IPS-NIHi11 (cell line): ENCODE measurements at places on chromosomes 1 and 21.

DNA sequence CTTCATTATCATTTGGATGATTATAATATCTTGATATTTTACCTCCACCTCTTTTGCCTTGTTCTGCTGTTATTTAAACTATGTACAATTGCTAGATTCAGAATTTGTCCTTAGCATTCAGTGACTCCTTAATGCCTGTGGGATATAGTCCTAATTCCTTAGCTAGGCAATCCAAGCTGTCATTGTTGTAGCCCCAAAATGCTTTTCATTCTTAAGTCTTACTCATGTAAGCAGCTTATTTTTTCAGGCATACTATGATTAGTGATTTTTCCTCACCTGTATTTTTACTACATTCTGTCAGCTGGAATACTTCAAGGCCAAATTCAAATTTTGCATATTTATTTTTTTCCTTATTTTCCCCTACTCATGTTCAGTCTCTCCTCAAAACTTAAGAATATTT is 13.4 kb downstream of the PKN2 start:
- no peak for DNase-seq

DNA sequence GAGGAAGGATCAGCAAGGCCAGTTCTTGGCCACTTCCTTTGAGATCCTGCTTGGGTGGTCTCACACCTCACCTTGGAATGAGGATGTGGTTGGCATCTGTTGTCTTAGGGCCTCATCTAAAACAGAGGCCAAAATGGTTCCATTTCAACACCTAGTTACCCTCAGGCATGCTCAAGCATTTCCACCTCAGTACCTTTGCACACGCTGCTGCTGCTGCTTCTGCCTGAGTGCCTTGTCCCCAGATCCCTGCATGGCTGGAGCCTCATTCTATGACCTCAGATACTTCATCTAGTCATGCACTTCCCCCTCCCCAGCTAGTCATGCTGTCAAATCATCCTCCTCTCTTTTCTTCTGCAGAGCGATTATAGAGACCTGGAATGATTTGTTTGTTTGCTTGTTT is 86.8 kb downstream of the ACTL8 start:
- no peak for DNase-seq

DNA sequence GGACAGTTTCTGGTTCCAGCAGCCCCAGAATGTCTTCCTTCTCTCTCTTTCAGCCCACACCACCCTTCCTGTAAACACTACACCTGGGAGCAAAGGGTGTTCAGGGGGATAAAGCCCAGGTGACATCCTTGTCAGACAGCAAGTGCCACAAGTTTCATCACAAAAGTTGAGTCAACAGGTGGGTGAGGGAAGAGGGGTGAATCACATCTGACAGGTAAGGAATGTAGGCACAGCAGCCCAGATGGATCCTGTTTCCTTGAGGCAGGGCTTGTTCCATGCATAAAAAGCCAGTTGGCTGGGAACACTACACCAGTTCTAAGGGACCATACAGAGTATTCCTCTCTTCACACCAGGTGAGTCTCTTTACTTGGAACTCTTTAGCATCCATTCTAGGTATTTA is at the start of gene SPRR1B:
SPRR1B (plus strand) TSS at position 309 of the 400 bp plus-strand sequence. CDS start 1,143 bp downstream, outside the sequence.
- DNase-seq: no peak

DNA sequence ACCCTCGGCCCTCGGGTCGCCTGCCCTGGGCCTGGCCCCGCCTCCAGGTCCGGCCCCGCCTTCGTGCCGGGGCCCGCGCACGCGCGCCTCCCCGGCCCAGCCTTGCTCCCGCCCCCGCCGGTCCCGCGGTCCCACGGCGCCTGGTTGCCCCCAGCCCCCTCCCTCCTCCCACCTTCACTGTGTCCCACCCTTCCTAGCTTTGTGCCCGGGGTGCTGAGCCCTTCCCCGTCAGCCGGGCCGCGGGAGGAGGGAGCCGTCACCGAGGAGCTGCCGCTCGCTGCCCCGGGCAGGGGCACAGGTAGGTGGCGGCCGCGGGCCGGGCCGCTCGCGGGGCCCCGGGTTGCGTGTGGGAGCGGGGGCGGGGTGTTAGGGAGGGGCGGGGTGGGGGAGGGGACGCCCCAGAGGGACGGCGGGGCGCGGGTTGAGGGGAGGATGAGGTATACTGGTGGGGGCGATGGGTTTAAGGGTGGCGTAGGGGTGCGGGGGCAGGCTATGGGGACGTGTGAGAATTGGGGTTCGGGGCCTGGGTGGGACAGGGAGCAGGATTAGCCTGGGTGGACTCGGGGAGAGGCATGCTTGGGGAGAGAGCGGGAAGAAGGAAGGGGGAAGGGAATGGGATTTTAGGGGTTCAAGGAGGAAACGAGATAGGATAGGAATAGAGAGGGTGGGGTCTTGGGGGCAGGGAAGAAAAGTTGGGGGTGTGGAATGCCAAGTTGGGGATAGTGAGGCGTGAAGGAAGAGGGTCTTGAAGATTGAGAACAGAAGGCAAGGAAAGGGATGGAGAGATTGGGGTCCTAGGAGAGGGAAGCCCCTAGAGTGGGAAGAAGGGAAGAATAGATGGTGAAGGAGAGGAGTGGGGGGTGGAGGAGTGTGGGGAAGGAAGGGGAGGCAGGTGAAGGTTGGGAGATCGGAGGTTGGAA is at the start of gene LRRC42:
LRRC42 (plus strand) TSS at position 99 of the 920 bp plus-strand sequence. CDS start 5,650 bp downstream, outside the sequence.
- DNase-seq: peak; percentile 95

- DNase-seq: no peak
Measured at GRCh38 chr1:149927056-149927562, 494 bp downstream of the SF3B4 start.

- DNase-seq: no peak
Measured at GRCh38 chr21:46100426-46100825, 2.5 kb downstream of the COL6A2 start.

- no peak for DNase-seq
Measured at GRCh38 chr1:66274634-66275033, 259.3 kb upstream of the SGIP1 start.

- DNase-seq: no peak
Measured at GRCh38 chr1:151774256-151774922, 11.1 kb upstream of the MRPL9 start.

- no peak for DNase-seq
Measured at GRCh38 chr1:54413295-54413694, 7.1 kb upstream of the SSBP3 start.

GRCh38 chr1:236728752-236729151 is 42.5 kb downstream of the ACTN2 start:
- DNase-seq: no peak

GRCh38 chr1:223426936-223427335 is 33.7 kb downstream of the CCDC185 start:
- DNase-seq: no peak

DNA sequence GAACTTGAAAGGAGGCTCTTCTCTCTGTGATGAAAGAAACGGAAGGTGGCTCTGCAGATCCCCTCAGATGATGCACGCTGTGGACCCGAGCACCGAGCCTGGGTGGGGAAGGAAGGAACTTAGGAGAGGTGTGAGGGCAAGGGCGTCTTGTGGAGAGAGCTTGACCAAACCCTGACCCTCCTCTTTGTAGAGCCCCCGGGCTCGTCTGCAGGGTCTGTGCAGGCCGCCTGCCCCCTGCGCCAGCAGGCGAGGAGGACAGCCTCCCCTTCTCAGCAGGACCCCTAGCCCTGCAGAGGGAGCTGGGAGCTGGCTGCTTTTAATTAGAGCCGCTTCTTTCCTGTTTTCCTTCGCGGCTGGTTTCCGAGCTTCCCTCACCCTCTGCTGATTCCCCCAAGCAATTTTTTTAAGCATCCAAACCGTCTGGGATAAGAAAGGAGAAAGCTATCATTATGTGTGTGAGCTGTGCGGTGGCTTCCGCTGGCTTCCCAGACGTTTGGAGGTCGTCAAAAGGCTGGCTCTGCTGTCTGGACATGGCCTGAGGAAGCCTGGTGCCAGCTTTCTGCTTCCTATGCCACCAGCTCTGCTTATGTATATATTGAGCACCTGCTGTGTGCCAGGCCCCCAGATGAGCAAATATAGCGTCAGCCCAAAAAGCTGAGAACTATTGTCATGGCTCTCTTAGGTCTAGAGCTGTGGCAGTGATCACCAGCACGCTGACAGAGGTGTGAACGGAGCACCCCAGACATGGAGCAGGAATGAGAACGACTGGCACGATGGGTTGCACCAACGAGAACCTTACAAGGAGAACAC is 160.2 kb upstream of the IRF2BP2 start:
- peak; percentile 47 for DNase-seq

GRCh38 chr1:222521299-222522104 is 26.4 kb downstream of the HHIPL2 start:
- no peak for DNase-seq

DNA sequence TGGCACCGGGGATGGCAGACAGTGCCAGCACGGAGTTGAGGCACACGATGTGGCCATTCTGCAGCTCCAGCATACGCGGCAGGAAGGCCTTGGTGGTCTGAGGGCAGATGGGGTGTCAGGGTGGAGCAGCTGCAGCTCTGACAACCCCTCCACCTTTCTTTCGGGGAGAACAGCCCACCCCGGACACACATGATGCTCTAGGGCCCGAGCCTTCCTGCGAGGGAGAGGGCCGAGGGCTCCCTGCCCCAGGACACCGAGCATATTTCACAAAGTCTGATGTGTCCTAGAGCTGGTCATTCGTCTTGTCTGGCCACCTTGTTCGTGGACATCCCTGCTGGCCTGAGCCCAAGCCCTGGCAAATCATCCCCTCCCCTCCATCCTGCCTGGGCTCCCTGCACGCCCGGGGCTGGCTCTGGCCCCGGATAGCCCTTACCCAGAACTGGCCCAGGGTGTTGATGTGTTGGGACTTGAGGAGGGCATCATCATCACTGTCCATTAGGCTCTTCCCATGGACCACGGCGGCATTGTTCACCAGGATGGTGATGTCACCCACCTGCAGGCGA is 39.1 kb downstream of the DHRS3 start:
- no peak for DNase-seq

GRCh38 chr1:89844241-89844807 is 23.5 kb downstream of the LRRC8D start:
- DNase-seq: no peak

GRCh38 chr1:210687582-210688279 is 359.0 kb downstream of the HHAT start:
- DNase-seq: no peak

GRCh38 chr1:35708952-35709351 is 9.7 kb downstream of the C1orf216 start:
- no peak for DNase-seq

DNA sequence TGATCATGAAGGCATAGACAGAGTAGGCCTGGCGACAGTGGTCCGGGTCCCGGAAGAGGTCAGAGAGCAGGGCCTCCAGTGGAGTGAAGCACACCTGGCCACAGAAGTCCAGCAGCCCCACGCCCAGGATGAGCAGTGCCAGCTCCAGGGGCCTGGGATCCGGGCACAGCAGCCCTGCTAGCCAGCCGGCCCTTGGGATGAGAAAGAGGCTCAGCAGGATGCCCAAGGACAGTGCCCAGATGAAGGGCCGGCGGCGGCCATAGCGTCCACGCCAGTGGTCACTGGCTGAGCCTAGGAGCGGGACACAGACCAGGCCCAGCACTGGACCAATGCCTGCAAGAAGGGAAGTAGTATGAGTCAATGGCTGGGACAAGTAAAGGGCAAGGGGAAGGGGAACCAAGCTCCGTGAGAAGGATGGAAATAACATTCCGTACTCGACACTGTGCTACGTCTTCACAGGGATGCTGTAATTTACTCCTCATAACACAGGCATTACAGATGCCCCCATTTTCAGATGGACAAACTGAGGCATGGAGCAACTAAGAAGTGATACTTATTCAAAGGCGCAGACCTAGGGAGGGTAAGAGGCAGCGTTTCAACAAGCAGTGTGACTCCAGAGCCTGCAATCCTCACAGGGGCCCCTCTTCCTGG is 16.9 kb downstream of the SLC45A3 start:
- no peak for DNase-seq

DNA sequence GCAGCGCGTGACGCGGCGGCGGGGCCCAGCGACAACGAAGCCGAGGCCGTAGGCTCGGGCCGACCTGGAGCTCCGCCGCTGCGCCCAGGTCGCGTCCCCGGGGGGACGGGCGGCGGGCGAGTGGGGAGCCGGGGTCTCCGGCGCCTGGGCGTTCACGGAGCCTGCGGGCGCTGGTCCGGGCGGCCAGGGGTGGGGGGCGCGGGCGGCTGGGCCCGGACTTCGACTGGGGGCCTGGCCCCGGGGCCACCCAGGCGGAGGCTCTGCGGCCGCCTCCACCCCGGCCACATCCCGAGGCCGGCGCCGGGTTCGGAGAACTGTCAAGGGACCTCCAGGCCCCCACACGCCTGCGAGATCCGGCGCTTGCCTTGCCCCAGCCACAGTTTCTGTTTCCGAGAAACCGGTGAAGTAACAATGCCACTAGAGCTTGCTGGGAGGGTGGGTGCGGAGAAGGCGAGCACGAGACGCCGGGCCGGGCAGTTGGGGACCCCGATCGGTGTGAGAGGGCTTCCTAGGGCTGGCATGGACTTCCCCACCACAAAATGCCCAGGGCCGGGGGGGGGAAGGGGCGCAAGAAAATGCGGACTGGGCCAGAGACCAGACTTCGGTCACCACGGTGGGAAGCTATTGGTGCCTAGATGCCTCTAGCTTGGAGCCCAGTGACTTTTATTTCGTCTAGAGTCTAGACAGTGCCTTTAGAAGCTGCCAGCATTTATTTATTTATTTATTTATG is 501 bp downstream of the FBXO6 start:
- DNase-seq: peak; percentile 70

GRCh38 chr1:234148816-234149215 is 224.4 kb upstream of the COA6 start:
- no peak for DNase-seq

- peak; percentile 85 for DNase-seq
Measured at GRCh38 chr1:34500451-34500850, 254.4 kb upstream of the GJB5 start.

DNA sequence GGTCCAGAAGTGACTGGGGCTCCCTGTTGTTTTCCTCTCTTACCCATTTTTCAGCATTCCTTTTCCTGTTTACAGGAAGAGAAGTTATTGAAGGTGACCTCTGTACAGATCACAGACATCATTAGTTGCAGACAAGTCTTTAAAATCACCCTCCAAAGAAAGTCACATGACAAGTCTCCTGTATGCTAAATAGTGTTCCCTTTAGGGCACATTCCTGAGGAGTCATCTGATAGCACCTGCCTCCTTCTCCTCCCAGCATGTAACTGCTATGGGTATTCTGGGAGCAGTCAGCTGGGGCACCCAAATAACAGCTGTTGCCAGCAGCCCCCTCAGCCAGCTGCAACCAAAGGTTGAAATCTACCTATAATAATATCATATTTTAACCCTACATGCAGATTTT is 200.6 kb downstream of the PTGER3 start:
- peak; percentile 59 for DNase-seq

DNA sequence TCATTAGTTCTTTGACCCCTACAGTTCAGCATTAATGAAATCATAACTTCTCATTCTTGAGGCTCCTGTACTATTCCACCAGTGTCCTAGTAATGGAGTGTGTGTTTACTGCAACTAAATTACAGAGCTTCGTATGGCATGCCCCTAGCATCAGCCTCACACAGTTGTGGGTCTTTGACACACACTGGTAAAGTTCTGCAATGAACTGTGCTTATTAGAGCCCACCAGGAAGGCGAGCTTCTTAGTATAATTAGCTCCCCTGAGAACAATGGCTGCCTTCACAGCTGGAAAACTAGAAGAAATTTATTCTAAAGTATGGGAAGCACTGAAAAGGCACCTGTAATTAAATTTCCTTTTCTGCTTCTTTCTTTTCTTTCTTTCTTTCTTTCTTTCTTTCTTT is 251.1 kb upstream of the RGS18 start:
- DNase-seq: peak; percentile 11
